ENCODE measurements at places on chromosomes 7 and 10. TPM values are rescaled to one million over a fixed set of nuclear protein-coding genes. Genes with fewer than 3 reads are reported as not detected.
A peak's percentile ranks its signal among the peaks of the same experiment; 100 is the strongest.

DNA sequence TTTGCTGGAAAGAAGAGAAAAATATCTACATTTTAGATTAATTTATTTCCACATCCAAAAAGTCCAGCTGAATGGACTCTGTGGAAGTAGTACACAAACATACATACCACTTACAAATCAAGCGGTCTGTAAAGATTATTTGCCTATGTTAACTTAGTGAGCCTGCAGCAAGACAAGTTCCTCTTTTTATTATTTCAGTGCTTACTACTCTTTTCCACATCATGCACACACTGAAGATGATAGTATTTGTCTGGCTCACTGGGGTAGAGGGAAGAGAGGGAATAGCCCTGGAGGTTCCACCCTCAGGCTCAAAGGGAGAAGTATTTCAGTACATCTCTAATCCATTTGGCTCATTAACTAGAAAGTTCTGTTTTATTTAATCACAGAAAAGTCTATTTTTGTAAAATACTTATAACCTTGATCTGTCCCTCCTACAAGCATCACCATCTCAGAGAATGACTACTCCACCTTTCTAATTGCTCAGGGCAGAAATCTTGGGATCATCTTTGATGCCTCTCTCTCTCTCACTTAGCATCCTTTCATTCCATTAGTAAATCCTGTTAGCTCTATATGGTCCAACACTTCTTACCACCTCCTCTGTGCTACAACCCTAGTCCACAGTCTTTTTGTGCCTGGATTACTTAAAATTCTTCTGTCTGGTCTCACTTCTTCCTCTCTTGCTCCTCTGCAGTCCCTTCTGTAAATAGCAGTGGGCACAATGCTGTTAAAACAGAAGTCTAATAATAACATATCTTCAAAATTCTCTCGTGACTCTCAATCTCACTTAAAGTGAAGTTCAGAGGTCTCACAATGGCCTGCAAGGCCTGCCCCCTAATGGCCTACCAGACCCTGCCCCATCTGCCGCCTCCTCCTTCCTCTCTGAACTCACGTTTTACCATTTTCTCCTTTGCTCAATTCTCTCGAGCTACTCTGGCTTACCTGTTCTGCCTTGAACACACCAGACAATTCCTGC lies 64.3 kb upstream of the CCDC6 start:
- no peak for DNase-seq

Gene DCLRE1C
- total RNA-seq: 19.0 TPM

DNA sequence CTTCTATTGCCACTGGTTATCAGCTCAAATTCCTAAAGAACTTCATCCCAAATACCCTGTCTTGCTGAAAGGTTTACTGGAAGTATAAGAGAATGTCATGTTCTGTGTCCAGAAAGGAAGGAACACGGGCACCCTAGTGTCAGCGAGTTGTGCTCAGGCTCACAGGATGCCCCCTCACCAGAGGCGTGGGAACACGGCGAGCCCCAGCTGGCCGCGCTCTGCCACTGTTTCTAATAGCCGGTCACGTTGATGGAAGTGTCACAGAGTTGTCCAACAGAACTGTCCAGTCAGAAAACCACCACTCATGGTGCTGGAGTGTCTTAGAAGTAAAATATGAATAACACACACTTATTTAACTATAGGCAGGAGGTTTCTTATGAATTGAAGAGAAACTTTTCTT lies 72.8 kb downstream of the FIGNL1 start:
- no peak for DNase-seq

DNA sequence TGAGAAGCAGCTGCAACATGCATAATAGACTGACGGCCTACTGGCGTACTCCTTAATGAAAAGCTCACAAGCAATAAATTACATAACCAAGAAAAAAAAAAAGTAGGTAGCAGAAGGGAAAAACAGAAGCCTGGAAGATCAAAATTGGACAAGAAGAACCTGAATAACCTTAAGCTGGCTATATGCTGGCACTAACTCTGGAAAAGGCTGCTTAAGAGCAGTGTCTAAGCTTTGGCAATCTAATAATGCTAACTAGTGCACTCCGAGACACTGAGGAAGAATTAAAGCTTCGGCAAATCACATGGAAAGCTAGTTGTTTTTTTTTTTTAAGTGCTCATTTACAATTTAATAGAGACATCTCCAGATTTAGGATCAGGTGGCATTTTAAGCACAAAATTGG lies 441.9 kb downstream of the PARD3 start:
- no peak for DNase-seq

DNA sequence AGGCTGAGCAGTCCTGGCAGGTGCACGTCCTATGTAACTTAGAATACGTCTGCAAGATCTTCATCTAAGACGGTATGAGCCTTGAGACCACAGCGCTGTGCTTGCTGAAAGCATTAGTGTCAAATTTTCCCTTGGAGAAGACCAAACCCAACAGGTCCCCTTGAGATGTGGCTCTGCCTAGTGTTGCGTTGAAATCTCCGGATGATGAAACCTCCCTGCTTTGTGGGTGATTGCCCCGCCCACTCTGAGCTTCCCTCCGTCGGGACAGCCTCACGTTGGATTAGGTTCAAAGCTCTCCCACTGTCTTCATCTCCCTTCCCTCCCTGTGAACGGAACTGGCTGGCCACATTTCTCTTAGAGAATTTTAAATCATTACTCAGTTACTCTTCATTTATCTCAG lies 102.0 kb downstream of the ADARB2 start:
- no peak for DNase-seq

DNA sequence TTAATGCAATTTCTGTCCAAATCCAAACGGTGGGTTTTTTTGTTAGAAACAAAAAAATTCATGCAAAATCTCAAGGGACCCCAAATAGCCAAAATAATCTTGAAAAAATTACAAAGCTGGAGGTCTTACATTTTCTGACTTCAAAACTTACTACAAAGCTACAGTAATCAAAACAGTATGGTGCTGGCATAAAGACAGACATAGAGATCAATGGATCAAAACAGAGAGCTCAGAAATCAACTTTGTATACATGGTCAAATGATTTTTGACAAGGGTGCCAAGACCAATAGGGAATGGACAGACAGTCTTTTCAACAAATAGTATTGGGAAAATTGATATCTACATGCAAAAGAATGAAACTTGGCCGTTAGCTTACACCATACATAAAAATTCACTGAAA lies 21.7 kb upstream of the CYP3A4 start:
- DNase-seq: no peak

Gene OR2A42
- total RNA-seq: not detected

Gene TAS2R3
- 0.94 TPM for total RNA-seq

DNA sequence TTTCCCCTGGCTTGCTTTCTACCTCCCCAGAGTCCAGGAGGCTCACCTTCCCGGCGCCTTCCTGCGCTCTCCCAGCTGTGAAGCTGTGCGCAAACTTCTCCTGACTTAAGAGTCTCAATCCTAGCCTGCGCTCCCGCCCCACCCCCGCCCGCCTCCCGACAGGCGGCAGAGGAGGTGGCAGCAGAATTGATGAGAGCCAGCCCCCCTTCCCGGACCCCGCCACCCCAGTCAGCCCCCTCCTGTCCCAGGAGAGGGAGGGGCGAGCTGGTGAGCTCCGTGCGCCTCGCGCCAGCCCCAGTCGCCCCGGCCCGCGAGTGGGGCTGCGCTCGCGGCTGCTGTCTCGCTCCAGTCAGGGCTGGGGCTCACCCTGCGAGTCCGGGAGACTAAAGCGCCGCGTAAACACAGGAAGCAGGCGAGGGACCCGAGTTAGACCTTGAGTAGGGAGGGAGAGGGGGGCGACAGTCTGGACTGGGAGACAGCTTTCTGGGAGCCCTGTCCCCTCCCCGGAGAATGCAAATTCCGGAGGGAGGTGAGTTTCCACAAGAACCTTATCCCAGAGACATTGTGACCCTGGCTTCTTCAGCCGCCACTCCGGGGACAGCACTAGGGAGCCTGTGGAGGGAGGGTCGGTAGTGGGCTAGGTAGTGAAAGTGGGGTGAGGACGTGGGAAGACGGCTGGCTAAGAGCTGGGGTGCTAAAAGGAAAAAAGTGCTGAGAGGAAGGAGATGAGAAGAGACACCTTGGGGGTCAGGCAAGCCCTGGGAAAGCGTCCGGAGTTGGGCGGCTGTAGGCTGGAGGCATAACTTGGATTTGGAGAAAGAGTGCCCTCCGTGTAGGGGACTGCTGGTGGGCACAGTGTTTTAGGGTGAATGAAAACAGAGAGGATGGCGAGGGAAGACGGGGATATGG lies at the start of gene CALCR:
TSS of gene CALCR (minus strand) at position 79 of the 909 bp plus-strand sequence. CDS start 87,743 bp downstream, outside the sequence.
- no peak for DNase-seq

DNA sequence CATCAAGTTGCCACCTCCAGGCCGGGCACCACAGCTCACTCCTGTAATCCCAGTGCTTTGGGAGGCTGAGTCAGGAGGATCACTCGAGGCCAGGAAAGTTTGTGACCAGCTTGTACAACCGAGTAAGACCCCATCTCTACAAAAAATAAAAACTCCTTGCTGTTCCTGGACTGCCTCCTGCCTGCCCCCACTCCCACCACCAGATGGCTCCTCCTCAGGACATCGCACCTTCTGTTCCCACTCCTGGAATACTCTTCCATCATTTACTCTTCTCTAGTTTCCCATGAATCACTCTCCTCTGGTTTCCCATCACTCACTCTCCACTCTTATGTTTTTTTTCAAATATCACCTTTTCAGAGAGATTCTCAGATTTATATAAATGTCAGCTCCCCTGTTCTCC lies 540.7 kb downstream of the CALN1 start:
- DNase-seq: no peak

DNA sequence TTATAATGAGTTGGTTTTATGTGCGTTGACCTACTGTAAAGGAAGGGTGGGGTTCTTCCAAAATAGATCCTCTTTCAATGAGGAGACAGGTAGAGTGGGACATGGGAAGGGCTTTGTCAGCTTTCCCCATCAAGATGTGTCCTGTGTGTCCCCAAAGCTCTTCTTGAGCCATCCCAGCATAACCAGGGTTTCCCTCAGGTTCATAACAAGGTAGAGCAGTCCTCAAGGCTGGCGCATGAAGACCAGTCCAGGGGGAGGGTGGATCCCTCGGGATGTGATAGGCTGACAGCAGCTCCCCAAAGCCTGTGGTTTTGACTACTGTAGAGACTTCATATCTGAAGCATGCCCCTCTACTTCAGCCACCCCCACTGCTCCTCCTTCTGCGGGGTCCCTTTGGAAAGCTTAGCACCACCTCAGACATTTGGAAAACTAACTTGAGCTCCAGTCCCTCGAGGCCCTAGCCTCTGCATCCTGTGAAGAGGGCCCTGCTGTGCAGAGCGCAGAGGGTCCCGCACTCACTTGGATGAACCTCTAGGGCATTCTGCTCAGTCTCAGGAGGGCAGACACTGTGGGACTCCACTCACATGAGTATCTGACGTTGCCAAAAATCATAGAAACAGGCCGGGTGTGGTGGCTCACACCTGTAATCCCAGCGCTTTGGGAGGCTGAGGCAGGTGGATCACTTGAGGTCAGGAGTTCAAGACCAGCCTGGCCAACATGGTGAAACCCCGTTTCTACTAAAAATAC lies 1.1 kb upstream of the GIMAP8 start:
- DNase-seq: no peak

- DNase-seq: no peak
These were observed 69.2 kb upstream of the EFCAB10 start for GRCh38 chr7:105650382-105650970.

- peak; percentile 51 for DNase-seq
These were observed 6.9 kb upstream of the SH2B2 start for GRCh38 chr7:102279537-102280400.

DNA sequence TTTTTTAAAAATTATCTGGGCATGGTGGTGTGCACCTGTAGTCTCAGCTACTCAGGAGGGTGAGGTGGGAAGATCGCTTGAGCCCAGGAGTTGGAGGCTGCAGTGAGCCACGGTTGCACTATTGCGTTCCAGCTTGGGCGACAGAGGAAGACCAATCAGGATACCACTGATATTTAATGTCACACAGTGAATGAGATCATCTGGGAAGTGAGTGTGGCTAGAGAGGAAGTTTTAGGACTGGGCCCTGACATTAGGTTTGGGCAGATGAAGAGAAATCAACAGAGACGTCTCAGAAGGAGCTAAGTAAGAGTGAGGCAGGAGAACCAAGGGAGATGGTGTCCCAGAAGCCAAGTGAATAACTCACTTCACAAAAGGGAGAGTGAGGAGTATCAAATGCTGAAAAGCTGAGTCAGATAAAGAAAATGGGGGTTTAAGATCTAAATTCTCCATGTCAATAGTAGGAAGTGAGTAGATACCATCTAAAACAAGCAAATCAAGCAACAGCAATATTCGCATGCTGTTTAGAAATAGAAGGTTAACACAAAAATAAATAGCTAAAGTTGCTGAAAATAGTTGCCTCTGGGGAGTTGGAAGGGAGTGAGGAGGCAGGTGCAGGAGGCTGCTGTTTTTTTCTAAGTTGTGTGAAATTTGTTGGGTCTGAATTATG lies 11.5 kb downstream of the PILRA start:
- no peak for DNase-seq

DNA sequence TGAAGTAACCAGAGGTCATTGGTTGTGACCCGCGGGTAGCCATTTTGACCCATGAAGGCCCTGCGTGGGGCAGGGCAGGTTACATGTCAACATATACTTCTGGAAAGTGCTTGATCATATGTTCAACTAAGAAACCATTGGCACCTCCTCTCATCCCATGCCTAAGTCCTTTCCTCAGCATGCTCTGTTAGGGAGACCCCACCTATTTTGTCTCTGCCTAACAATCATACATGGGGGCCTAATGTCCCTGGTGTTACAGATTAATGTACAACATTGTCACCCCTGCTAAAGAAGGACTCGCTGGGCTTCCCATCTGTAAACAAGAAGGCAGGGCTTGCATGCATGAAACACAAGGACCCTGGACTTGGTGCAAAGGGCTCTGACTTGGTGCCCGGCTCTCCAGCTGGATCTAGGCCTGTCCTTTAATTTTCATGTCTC lies 133.7 kb upstream of the TNS3 start:
- DNase-seq: no peak

Gene SMIM30
- 24.5 TPM for total RNA-seq

DNA sequence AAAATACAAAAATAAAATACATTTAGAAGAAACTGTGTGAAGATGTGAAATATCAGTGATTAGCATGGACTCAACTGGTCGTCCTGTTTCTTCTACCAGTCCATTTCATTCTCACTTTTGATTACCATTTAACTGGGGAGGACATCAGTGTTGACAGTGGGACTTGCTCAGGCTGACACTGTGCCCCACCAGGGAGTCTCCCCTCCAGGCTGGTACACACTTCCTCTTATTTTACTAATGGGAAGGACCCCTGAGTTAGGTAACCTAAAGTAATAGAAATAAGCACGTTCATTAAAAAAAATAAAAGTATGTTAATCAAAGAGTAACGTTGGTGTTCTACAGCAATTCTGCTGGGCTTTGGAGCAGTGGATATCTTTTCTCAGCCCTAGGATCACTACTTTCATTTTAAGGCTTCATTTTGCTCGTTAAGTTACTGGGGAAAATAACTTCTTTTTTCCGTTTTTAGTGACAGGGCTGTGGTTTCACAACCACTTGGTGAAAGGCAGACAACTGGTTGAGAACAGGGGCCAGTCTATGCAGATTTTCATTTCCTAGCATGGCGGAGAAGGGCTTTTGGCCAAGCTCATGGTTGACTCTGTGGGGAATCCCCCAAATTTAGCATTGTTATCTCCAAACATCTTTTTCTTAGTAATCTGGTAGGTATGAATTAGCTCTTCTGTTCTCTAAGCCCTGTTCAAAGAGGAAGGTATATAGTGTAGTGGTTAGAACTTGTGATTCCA lies 2.1 kb downstream of the SNX10 start:
- no peak for DNase-seq

- DNase-seq: no peak
These were observed 85.7 kb upstream of the INHBA start for GRCh38 chr7:41788556-41788955.

Data from colonic mucosa (tissue), 4 donors.